ENCODE measurements at places on chromosomes 16 and 17. TPM values are rescaled to one million over a fixed set of nuclear protein-coding genes. Genes with fewer than 3 reads are reported as not detected.

DNA sequence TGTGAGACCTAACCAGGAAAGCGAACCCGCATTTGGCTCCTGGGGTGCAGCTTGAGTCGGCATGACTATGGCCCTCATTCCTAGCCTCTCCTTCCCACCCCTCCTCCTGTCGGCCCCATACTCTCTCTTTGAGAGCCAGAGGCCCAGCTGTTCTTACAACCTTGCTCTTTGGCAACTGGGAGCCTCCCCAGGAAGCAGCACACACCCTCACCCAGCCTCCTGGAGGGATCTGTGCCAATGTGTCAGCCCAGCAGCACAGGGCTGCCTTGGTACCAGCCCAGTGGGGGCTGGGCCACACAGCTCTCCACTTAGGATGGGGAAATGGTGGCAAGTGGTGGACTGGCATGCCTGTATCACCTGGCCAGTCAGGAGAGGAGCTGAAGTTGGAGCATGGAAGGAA is 70.3 kb upstream of the LGALS9 start:
- no peak for DNase-seq

DNA sequence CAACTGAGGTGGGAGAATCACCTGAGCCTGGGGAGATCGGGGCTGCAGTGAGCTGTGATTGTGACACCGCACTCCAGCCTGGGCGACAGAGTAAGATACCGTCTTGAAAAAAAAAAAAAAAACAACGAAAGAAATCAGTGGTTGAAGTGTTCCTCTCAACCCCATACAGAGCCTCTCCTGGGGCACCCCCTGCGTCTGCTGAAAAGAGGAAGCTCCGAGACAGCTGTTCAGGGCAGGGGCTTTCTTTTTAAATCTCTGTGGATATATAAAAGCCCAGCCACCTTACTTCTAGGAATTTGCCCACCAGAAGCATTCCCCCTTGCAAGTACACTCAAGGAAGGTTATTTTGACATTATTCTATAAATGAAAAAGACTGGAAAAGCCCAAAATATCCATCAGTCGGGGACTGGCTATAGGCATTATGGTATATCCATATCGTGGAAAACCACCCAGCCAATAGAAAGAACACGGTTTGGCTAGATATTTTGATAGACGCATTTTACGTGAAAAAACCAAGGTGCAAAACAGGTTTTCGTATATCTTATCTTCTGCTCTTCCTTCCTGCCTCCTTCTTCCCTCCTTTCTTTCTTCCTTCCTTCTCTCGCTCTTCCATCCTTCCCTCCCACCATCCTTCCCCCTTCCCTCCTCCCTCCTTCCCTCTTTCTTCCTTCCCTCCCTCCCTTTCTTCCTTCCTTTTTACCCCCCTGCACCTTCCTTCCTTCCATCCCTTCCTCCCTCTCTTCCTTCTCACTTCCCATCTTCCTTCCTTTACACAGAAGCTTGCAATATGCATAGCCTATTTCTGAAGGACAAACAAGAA is 9.2 kb upstream of the CCL22 start:
- DNase-seq = no peak

GRCh38 chr17:56909742-56910508 is 3.9 kb downstream of the TRIM25 start:
- no peak for DNase-seq

DNA sequence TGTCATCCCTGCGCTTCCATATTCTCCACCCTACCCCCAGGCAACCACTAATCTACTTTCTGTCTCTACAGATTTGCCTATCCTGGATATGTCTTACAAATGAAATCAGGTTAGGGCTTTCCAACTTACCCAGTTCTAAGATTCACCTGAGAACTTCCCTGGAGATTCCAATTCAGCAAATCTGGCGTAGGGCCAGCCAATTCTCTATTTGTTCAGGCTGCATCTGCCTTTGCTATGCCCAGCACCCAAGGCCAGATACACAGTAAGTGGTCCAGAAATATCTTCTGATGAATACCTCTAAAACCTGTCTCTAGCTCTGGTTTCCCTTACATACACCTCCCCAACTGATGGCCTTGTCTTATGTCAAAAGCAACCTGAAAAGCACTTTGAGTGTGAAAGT is 10.4 kb upstream of the CTCF start:
- DNase-seq = no peak

DNA sequence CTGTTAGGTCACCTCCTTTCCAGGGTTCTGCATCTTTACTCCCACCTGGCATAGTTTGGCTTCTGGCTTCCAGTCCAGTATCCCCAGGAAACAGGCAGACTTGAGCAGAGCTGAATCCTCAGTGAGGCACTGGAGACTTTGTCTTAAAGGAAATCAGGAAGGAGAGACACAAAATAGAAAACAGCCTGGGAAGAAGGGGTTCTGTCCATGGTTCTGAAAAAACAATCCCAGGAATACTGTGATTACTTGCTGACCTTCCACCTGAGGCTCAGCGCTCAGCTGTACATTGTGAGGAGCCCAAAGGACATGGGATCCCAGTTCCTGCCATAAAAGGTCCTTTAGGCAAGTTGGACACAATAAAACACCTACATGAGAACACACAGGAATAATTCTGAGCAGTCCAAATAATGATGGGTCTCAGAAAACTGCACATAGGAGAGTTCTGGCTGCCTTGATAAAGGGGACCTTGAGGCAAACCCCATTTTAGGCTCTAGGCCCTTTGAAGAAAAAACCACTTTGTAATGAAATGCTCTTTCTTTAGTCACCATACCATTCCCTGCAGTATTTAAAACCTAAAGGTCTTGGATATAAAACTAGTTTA is 81.4 kb upstream of the CRHR1 start:
- peak; percentile 53 for DNase-seq

DNA sequence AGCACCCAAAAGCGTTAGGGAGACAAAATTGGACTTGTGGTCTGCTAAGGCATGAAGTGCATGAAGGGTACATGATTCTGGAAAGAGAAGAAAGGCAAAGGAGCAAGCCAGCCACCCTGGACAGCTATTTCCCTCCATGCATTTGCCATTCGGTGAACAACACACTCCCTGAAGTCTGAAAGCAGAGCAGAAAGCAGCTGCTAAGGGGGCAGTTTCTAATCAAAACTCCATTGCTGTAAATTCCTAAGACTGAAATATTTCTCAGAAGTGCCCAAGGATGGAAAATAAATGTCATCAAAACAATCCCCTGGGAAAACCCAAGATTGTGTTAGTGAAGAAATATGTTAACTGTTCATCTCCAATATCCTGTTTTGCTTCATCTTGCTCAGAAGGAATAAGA is 44.3 kb downstream of the PMP22 start:
- no peak for DNase-seq

DNA sequence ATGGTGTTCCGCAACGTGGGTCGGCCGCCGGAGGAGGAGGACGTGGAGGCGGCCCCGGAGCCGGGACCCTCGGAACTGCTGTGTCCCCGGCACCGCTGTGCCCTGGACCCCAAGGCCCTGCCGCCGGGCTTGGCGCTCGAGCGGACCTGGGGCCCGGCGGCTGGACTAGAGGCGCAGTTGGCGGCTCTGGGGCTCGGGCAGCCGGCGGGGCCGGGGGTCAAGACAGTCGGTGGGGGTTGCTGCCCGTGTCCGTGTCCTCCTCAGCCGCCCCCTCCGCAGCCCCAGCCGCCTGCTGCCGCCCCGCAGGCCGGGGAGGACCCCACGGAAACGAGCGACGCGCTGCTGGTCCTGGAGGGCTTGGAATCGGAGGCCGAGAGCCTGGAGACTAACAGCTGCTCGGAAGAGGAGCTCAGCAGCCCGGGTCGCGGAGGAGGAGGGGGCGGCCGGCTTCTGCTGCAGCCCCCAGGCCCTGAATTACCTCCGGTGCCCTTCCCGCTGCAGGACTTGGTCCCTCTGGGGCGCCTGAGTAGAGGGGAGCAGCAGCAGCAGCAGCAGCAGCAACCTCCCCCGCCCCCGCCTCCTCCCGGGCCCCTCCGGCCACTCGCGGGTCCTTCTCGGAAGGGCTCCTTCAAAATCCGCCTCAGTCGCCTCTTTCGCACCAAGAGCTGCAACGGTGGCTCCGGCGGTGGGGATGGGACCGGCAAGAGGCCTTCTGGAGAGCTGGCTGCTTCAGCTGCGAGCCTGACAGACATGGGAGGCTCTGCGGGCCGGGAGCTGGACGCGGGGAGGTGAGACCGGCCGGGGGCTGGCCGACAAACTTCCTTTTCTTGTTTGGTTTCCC is 821 bp downstream of the SOCS7 start:
- no peak for DNase-seq

GRCh38 chr17:9235346-9235745 is 214.0 kb downstream of the NTN1 start:
- DNase-seq = no peak

DNA sequence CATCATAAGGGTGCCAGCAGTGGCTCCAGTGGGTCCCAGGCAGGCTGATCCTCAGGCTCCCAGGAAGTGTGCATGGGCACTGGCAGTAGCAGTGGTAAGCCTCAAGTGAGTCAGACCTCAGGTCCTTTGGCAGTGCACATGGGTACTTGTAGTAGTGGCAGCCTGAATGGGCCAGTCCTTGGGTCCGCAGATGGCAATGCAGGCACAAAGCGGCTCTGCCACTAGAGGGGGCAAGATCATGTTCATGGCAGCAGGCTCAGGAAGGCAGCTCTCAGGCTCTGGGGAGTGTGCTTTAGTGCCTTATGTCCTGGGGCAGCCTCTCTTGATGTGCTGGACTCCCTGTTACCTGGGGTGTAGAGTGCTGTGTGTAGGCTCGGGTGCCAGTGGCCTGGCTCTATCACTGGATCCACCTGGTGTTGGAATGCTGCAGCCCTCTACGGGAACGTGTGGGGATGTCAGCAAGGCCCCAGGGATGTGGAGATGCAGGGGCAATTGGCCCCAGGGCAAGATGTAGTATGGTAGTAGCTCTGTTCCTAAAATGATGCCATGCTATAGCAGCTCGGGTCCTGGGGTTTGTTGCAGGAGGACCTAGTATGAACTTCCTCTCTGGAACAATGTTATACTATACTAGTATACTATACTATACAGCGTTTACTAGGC is 11.0 kb downstream of the ACSM3 start:
- DNase-seq = no peak

- DNase-seq = no peak
Observed at GRCh38 chr16:8847145-8847544, 21.7 kb downstream of the CARHSP1 start.

GRCh38 chr16:19808061-19808641 is 76.5 kb downstream of the GPRC5B start:
- no peak for DNase-seq

GRCh38 chr16:72937360-72937759 is 110.6 kb downstream of the ZFHX3 start:
- DNase-seq = no peak

- DNase-seq = peak; percentile 35
Observed at GRCh38 chr16:53611179-53611696, 92.4 kb downstream of the RPGRIP1L start.

DNA sequence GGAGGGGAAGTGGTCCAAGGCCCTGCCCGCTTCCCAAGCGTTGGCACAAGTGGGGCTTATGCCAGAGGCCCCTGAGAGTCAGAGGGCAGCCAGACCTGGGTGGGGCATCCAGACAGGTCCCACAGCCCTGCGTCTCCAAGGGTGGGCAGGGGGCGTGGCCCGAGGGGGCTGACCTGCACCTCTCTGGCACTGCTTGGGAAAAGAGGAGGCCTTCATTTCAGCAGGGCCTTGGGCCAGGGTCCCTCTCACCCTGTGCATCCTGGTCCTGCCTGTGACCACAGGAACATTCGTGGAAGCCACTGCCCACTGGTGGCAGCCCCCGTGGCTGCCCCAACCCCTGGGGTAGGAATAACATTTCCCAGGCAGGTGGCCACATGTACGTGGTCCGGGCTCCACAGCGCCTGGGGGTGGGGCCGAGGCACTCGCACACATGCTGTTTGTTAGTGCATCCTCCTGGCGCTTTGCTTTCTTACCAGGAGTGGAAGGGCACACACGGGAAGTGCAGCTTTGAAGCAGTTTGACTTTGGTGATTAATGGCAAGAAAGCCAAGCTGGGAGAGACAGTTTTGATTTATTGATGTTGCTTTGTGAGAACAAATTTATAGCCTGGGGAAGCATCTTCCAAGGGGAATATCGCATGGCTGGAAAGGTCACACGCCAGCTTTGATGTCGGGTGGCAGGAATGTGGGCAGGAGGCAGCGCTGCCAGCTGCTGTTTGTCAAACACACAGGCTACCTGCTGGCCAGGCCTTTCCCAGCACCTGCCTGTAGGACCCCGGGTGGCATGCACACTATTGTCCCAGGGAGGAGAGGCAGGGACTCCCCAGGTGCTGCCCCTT is 4.3 kb downstream of the CENPX start:
- no peak for DNase-seq

DNA sequence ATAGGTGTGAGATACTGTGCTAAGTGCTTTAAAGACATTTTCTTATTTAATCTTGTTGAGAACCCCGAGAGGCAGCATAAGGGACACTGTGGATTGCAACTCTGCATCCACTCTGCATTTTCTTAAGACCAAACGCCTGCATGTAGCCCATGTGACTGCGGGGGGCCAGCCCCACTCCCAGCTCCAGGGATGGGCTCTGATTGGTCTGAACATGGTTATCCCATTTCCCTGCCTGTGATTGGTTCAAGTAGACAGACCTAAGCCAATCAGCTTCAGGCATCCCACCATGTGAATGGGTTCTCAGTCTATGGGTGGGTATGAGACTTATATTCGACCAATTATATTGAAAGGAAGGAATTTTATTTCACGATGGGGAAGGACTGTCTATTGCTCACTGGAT is 33.2 kb upstream of the USP7 start:
- no peak for DNase-seq

- DNase-seq = no peak
Observed at GRCh38 chr16:85157813-85158742, 45.8 kb upstream of the CIBAR2 start.

DNA sequence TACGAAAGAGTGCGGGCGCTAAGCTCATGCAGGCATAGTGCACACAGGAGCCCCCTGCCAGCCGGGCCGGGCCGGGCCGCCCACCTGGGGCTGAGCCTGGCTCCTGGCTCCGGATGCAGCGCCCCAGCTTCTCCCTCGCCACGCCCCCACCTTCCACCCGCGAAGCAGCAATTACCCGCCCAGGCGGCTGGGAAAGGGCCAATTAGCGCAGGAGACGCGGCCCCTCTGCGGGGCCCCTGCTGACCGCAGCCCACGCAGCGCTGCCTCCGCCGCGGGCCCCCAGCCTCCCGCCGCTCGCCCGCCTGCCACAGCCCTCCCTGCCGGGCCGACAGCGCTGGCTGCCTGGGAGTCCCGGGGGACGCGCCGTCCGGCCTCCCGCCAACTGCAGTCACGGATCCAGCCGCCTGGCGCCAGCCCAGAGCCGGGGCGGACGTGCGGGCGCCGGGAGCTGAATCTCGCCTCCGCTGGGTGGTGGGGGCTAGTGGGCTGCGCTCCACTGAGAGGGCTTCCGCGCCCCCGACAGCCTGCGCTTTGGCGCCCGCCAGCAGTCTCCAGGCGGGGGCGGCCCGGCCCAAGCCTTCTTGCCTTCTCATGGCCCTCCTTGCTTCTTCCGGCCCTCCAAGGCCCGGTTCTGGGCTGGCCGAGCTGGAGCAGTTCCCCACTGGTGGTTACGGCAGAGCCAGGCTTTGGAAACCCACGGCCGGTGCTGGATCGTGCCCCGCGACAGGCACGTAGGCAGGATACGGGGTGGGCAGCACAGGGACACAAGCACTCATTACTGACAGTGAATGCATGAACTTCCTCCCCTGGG is 14.9 kb upstream of the CBFB start:
- DNase-seq = no peak

The CDH1 gene
- 88.5 TPM for polyA plus RNA-seq

The ABCC12 gene
- polyA plus RNA-seq = 0.08 TPM

The PIRT gene
- not detected for polyA plus RNA-seq

The COG1 gene
- polyA plus RNA-seq = 49.3 TPM

The CLEC19A gene
- polyA plus RNA-seq = 0.08 TPM

The XYLT2 gene
- polyA plus RNA-seq = 15.6 TPM

Data from renal cortex interstitium (tissue), 15 donors.